Nasal cavity respiratory epithelium epithelial cell of viscerocranial mucosa (primary cell): ENCODE measurements at places on chromosomes 13 and 19. TPM values are rescaled to one million over a fixed set of nuclear protein-coding genes. Genes with fewer than 3 reads are reported as not detected.

The APOC1 gene
- total RNA-seq = 0.43 TPM in 1 of 2 replicates, not detected in the other

The ZNF90 gene
- 2.1 and 4.7 TPM in 2 replicates for total RNA-seq

The LIPE gene
- total RNA-seq = 5.0 and 24.6 TPM in 2 replicates

The CILP2 gene
- under 0.01 and 0.21 TPM in 2 replicates for total RNA-seq

The SIGLEC12 gene
- not detected in 2 replicates for total RNA-seq

The GGN gene
- under 0.01 and 0.07 TPM in 2 replicates for total RNA-seq

The NLRP5 gene
- not detected in 2 replicates for total RNA-seq

The INAFM1 gene
- 2.1 TPM in 2 replicates for total RNA-seq

The CYP2A7 gene
- total RNA-seq = not detected in 2 replicates
